Psoas muscle (tissue), 8 donors: ENCODE measurements at places on chromosomes 7 and 10. TPM values are rescaled to one million over a fixed set of nuclear protein-coding genes. Genes with fewer than 3 reads are reported as not detected.

HMX3 gene
- total RNA-seq = not detected

DNA sequence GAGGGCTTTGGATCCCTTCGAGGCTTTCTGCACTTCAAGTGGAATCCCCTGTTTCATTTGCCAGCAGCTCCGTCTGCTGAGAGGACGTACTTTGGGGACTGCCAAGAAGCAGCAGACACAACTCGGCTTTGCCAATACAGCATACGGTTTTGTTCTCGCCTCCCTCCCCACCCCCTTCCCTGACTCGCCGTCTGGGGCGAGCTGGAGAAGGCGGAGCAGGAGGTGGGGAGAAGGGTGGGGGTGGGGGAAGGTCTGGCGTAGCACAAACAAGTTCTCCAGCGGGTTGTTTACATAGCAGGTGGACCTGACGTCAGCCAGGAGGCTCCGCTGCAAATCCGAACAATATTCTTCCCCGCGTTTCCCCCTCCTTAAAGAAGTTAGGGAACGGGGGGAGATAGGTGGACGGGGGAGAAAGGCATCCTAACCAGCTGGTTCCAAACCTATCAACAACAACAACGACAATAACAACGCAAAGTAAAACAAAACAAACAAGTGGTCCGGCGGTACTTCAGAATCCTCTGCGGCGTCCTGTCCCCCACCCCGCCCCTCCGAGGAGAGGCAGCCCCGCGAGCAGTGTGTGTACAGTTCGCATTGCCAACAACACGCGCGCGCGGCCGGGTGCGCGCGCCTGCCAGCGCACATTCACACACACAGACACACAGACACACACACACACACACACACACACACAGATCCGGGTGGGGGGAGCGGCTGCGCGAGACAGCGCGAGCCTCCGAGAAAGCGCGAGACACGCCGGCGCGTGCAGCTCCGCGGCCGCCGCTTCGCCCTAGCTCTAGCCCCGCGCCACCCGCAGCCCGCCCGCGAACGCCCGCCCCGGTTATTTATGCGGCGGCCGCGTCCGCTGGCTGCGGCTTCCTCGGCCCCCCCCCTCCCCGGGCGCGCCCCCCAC is 167.0 kb upstream of the PPP1R3A start:
- H3K27me3 ChIP-seq = no peaks in the 10 kb centered on the region
- peak overlapping the region; percentile 93 for H3K27ac ChIP-seq
- H3K4me3 ChIP-seq = peak overlapping the region; percentile 85
- no peaks in the 10 kb centered on the region for H3K36me3 ChIP-seq
- DNase-seq = peak; percentile 81

IDI2 gene
- 182 TPM for total RNA-seq

- no peak overlapping the region for H3K4me3 ChIP-seq
- H3K27me3 ChIP-seq = no peaks in the 10 kb centered on the region
- no peaks in the 10 kb centered on the region for H3K4me1 ChIP-seq
- no peak overlapping the region for H3K27ac ChIP-seq
- H3K36me3 ChIP-seq = no peaks in the 10 kb centered on the region
- no peak for DNase-seq
These were observed 218.0 kb upstream of the IGFBP3 start for GRCh38 chr7:46139079-46139478.

- H3K4me1 ChIP-seq = no peaks in the 10 kb centered on the region
- DNase-seq = no peak
- H3K27me3 ChIP-seq = no peaks in the 10 kb centered on the region
- no peak overlapping the region for H3K4me3 ChIP-seq
- H3K36me3 ChIP-seq = no peaks in the 10 kb centered on the region
These were observed 150.9 kb downstream of the MBL2 start for GRCh38 chr10:52621635-52622079.

DNA sequence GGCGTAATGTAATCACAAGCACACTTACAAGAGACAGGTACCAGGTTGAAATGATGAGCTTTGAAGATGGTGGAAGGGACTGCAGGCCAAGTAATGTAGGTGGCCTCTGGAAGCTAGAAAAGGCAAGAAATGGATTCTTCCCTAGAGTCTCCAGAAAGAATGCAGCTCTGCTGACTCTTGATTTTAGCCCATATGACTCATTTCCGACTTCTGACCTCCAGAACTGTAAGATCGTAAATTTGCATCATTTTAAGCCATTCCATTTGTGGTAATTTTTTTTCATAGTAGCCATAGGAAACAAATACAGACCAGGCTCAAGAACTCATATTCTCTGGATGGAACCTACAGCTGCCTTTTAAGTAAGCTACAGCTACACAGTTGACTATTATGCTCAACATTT is 315.5 kb downstream of the MAGI2 start:
- DNase-seq = no peak
- no peaks in the 10 kb centered on the region for H3K4me1 ChIP-seq
- no peaks in the 10 kb centered on the region for H3K36me3 ChIP-seq
- no peak overlapping the region for H3K4me3 ChIP-seq
- no peaks in the 10 kb centered on the region for H3K27me3 ChIP-seq
- H3K27ac ChIP-seq = no peak overlapping the region

DNA sequence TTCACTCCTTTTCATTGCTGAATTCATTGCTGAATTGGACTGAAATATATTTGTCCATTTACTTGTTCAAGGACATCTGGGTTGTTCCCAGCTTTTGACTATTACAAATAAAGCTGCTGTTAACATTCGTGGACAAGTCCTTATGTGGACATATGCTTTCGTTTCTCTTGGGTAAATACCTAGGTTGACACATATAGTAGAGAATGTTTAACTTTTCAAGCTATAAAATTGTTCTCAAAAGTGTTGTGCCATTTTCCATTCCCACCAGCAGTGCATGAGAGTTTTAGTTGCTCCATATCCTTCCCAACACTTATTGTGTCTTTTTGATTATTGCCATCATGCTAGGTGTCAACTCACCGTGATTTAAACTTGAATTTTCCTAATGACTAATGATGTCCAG is 17.5 kb upstream of the CPVL start:
- H3K4me3 ChIP-seq = no peak overlapping the region
- no peaks in the 10 kb centered on the region for H3K36me3 ChIP-seq
- H3K4me1 ChIP-seq = no peaks in the 10 kb centered on the region
- no peak overlapping the region for H3K27ac ChIP-seq
- no peak for DNase-seq
- H3K27me3 ChIP-seq = no peaks in the 10 kb centered on the region

NEUROD6 gene
- not detected for total RNA-seq

DNA sequence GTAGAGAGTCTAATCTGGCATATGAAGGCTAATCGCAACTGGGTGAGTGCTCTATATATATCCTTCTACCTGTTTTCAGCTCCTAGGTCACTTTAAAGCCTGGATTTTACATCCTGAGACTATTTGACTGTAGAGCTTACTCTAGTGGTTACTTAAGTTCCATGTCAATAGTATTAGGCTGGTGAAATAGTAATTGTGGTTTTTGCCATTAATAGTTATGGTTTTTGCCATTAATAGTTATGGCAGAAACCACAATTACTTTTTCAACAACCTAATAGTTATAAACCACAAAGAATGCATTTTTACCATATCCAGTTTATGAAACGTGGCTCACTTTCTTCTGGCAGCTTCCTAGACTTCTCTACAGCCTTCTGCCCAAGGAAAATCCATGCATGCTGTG is 263.1 kb upstream of the KIAA1217 start:
- no peaks in the 10 kb centered on the region for H3K4me1 ChIP-seq
- no peaks in the 10 kb centered on the region for H3K27me3 ChIP-seq
- no peak for DNase-seq
- no peak overlapping the region for H3K27ac ChIP-seq
- no peak overlapping the region for H3K4me3 ChIP-seq

LBX1 gene
- 7.4 TPM for total RNA-seq

GRCh38 chr7:48780862-48781261 is 143.5 kb upstream of the CDC14C start:
- no peaks in the 10 kb centered on the region for H3K36me3 ChIP-seq
- no peak overlapping the region for H3K4me3 ChIP-seq
- no peak for DNase-seq
- no peaks in the 10 kb centered on the region for H3K4me1 ChIP-seq
- H3K27ac ChIP-seq = no peak overlapping the region
- no peaks in the 10 kb centered on the region for H3K27me3 ChIP-seq

- H3K36me3 ChIP-seq = no peaks in the 10 kb centered on the region
- H3K4me3 ChIP-seq = no peak overlapping the region
- H3K27me3 ChIP-seq = no peaks in the 10 kb centered on the region
- no peaks in the 10 kb centered on the region for H3K4me1 ChIP-seq
These were observed 21.4 kb downstream of the POT1 start for GRCh38 chr7:124908259-124908658.

- no peak for DNase-seq
- H3K27ac ChIP-seq = no peak overlapping the region
- no peaks in the 10 kb centered on the region for H3K27me3 ChIP-seq
- no peaks in the 10 kb centered on the region for H3K36me3 ChIP-seq
These were observed 150.9 kb downstream of the RGS10 start for GRCh38 chr10:119391440-119392251.

RSPH10B2 gene
- total RNA-seq = 0.73 TPM

- H3K4me3 ChIP-seq = no peak overlapping the region
- no peaks in the 10 kb centered on the region for H3K27me3 ChIP-seq
- H3K27ac ChIP-seq = no peak overlapping the region
- no peak for DNase-seq
These were observed 46.4 kb upstream of the KMT2E start for GRCh38 chr7:104967595-104967994.

DNA sequence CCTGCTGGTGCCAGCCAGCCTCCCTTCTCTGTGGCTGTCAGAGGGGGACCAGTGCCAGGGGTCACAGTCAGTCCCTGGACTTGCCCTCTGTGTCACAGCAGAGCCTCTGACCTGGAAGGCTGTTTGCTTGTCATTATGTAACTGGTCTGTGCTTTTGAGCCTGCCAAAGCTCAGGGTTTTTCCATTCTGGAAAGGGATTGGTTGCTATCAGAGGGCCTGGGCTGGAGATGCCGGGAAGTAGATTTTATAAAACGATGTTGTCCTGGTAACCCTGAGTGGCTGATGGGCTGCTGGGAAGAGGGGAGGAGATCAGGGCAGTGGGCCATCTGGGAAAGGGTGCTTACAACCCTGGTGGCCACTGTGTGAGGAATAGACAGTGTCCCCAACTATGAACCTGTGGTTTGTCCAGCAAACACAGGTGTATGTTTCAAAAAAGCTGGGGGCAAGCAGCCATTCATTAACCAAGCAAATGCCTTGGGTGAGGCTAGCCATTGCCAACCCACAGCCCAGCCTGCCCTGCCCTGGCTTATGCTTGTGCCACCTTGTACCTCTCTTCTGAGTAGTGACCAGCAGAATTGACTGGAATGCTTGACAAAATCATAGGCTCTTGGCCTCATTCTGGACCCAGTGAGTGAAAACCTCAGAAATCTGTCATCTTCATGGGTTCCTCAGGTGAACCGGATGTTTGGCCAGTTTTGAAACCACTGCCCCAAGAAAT is 21.6 kb downstream of the SFTPD start:
- H3K36me3 ChIP-seq = peaks cover 8% of the 10 kb centered on the region
- H3K27me3 ChIP-seq = no peaks in the 10 kb centered on the region
- no peak overlapping the region for H3K27ac ChIP-seq
- no peak for DNase-seq
- no peak overlapping the region for H3K4me3 ChIP-seq

NAT16 gene
- total RNA-seq = not detected

DNA sequence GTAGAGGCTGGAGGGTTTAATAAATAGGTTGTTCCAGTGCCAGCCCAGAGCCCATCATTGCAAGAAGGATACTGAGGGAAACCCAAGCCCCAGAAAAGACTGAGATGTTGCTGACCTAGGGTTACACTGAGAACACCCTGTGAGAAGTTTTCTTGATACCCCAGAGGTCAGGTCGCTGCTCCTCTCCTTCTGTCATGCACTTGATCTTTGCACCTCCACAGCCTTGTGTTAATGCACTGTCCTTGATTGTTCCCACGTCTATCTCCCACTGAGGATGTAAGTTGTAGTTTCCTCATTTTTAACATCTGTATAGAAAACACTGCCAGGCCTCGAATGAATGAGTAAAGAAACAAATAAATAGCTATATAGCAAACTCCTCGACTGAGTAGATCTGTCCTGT is 195.3 kb upstream of the AHR start:
- no peaks in the 10 kb centered on the region for H3K4me1 ChIP-seq
- no peaks in the 10 kb centered on the region for H3K36me3 ChIP-seq
- H3K27ac ChIP-seq = no peak overlapping the region
- no peak overlapping the region for H3K4me3 ChIP-seq

GJD4 gene
- total RNA-seq = not detected

ASAH2 gene
- 2.0 TPM for total RNA-seq

OR2A12 gene
- total RNA-seq = not detected

GRCh38 chr10:8700689-8701088 is 646.2 kb downstream of the GATA3 start:
- no peak overlapping the region for H3K4me3 ChIP-seq
- H3K27me3 ChIP-seq = no peaks in the 10 kb centered on the region
- H3K36me3 ChIP-seq = no peaks in the 10 kb centered on the region
- DNase-seq = no peak
- H3K27ac ChIP-seq = no peak overlapping the region

- H3K4me3 ChIP-seq = no peak overlapping the region
- H3K27me3 ChIP-seq = no peaks in the 10 kb centered on the region
- DNase-seq = peak; percentile 5
- H3K4me1 ChIP-seq = peaks cover 30% of the 10 kb centered on the region
These were observed 100.0 kb downstream of the INPP5A start for GRCh38 chr10:132637477-132638129.

DNA sequence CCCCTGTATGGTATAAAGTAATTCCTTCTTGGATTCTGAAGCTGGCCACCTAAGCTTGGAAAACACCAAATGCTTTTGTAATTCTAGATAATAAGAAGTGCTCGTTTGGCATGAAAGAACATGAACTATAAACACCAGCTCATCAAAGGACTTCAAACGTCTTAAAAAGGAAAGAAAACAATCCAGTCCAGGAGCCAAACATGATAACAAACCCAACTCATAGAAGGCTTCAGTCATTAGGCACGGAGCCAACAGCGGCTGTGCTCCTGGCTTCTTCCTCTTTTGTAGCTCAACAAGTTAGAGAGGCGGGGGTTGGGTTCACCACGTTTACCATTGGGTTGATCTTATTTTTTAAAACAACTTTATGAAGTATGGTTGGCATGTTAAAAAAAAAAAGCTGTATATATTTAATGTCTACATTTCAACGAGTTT is 56.4 kb upstream of the ECHDC3 start:
- no peak overlapping the region for H3K4me3 ChIP-seq
- H3K27me3 ChIP-seq = peaks cover 8% of the 10 kb centered on the region
- no peak overlapping the region for H3K27ac ChIP-seq

DNA sequence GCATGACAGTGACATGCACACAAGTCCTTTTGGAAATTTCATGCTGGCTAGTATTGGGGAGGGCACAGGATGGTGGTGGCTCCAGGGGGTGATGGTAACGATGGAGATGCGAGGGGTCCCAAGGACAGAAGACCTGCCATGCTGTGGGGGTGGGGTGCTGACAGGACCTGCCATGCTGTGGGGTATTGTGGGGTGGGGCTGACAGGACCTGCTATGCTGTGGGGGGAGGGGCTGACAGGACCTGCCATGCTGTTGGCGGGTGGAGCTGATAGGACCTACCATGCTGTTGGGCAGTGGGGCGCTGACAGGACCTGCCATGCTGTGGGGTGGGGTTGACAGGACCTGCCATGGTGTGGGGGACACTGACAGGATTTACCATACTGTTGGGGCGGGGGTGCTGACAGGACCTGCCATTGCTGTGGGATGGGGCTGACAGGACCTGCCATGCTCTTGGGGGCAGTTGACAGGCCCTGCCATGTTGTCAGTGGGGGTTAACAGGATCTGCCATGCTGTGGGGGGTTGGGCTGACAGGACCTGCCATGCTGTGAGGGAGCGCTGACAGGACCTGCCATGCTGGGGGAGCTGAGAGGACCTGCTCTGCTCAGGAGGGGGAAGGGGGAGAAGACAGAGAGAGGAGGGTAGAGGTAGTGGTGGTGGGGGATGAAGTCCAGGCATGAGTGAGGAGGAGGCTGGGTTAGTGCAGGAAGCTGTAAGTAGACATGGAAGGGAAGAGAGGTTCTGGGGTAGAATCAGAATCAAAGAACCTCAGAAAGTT is 36.2 kb upstream of the RET start:
- no peaks in the 10 kb centered on the region for H3K27me3 ChIP-seq
- no peak for DNase-seq
